ENCODE measurements at places on chromosomes 16 and 17.
A peak's percentile ranks its signal among the peaks of the same experiment; 100 is the strongest.

DNA sequence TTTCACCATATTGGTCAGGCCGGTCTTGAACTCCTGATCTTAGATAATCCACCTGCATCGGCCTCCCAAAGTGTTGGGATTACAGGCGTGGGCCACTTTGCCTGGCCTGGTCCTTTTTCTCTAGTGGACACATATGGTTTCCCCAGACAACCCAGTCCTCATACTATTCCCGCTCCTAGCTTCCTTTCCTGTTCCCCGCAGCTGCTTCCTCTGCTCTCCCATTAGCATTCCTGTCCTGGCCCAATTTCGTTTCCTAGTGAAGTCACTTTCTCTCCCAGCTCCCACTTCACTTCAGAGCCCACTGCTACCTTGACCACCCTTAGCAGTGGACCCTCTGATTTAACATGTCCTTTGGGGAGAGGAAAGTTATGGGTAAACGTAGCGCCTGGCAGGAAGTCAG, 11.3 kb downstream of the KATNIP start:
- no peak for DNase-seq

DNA sequence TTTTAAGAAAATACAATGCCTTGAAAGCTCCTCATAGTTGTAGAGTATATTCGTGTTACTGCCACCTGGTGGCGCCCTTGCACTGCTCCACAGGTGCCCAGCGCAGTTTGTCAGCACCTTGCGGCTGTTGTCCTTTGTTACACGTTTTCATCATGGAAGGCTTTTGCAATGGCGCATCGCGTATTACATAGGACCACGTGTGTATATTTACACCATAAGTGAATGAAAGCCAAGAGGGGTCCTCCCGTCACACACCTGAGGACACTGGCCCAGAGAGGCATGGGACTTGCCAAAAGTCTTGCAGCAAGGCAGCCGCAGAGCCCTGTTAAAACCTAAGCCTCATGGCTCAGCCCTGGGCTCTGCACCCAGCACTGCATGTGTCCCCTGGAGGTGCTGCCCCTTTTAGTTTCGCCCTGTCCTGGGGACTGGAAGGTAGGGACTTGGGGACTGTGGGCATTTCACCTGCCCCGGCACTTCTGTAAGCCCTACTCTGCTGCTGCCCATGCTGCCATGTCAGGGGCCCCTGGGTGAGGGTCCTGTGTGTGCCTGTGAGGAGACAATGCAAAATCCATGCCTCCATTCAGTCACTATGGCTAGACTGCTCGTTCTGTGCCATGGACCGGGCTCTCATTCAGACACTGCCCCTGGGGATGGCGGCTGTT, 24.3 kb downstream of the POLR3E start:
- peak; percentile 74 for DNase-seq

- no peak for DNase-seq
Measured at GRCh38 chr17:19248151-19248927, 11.2 kb downstream of the EPN2 start.

GRCh38 chr16:88613293-88613692, 25.1 kb upstream of the IL17C start:
- DNase-seq = no peak

- DNase-seq = no peak
Measured at GRCh38 chr16:50717091-50717490, 23.7 kb downstream of the NOD2 start.

- DNase-seq = no peak
Measured at GRCh38 chr17:34740565-34741520, 161.5 kb downstream of the TMEM132E start.

DNA sequence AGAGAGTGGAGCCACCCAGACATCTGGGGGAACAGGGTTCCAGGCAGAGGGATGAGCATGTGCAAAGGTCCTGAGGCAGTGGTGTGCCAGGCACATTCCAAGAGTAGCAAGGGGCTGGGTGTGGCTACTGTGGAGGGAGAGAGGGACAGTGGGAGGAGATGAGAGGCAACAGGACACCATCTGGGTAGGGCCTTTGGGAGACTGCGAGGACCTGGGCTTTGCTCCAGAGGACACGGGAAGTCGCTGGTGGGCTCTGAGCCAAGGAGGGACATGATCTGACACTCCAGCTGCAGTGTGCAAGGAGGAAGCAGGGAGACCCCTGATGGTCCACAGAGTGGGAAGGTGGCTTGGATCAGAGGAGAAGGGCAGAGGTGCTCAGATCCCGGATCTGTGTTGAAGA, 56.7 kb upstream of the MED9 start:
- DNase-seq = no peak

DNA sequence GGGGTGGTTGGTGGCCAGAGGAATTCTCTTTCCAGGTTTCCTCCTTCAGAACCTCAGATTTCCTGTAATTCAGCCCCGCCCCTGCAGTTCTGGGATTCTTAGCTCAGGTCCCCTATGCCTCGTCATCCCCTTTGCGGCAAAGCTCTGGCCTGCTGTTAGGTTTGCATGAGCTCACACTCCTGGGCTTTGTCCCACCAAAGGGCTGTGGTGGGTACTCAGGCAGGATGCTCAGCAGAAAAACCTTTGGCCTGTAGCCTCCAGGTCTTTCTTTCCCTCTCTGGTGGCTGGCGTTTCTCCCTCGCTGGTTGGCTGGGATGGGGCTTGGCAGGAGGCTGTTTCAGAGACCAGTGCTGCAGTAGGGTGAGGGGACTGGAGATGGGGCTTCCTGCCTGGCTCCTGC, 9.6 kb upstream of the PLEKHG4 start:
- no peak for DNase-seq

GRCh38 chr17:64216000-64216337, 47.1 kb downstream of the TEX2 start:
- no peak for DNase-seq

DNA sequence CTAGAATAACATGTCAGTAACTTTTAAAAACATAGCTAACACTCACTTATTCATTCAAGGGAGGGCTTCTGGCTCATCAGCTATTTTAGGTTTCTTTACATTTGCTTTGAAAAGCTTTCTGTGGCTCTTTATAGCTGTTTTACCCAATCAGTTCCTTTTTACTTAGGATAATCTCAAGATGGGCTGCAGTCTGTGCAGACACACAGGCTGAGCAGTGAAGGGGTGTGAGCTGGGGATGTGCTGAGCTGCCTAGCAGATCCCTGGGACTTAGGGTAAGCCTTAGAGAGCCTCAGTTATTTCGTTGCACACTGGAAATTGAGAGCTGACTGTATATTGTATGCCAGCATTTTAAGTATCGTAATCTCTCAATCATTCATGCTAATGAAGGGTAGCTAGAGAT, 30.2 kb upstream of the NOL11 start:
- DNase-seq = no peak

GRCh38 chr16:89827383-89828198, 684 bp upstream of the SPIRE2 start:
- no peak for DNase-seq

DNA sequence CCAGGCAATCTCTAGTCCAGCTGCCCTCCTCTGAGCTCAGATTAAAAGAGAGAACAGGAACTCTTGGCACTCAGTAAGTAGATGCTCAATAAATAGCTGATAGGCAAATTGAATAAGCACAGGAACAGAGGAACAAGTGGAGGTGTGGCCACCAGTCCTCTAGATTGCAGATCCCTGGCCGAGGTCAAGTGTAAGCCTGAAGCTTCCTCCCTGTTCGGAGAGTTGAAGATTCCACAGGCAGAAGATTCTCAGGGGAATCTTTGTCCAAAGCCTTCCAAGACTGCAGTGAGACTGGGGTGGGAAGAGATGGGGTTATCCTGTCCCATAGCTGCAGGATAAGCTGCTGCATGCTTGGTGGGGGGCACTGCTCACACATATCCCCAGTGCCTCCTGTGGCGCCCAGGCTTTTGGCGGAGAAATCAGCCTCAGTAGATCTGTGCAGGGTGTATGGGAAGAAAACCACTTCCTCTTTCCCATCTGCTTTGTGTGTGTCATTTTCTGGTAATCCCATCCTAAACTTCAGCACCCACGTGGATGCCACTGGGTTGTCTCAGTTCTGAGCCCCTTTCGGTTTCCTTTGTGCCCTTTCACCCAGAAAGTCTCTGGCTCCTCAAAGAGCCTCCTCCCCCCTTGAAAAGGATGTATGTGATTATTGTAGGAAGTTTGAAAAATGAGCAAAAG, 12.1 kb downstream of the CD300A start:
- DNase-seq = peak; percentile 59

DNA sequence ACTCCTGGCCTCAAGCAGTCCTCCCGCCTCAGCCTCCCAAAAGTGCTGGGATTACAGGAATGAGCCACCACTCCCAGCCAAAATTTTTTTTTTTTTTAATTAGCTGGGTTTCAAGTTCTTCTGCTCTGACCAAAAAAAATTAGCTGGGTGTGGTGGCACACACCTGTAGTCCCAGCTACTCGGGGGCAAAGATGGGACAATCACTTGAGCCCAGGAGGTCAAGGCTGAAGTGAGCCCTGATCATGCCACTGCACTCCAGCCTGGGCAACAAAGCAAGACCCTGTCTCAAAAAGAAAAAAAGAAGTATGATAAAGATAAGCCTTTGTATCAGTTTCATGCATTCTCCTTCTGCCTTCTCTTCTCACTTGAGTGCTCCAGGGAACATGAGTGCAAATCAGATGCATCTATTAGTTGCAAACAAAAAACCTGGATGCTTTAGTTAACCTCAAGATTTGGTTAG, 1.9 kb downstream of the NQO1 start:
- no peak for DNase-seq

Data from CD4-positive, alpha-beta T cell treated with Interleukin-6 at 100 ng/mL for 8 hours (primary cell).